ENCODE measurements at places on chromosomes 6 and 20.

- DNase-seq = no peak
Observed at GRCh38 chr20:21901470-21902275, 196.2 kb downstream of the PAX1 start.

- DNase-seq = no peak
Observed at GRCh38 chr6:105204331-105204730, 24.5 kb upstream of the POPDC3 start.

DNA sequence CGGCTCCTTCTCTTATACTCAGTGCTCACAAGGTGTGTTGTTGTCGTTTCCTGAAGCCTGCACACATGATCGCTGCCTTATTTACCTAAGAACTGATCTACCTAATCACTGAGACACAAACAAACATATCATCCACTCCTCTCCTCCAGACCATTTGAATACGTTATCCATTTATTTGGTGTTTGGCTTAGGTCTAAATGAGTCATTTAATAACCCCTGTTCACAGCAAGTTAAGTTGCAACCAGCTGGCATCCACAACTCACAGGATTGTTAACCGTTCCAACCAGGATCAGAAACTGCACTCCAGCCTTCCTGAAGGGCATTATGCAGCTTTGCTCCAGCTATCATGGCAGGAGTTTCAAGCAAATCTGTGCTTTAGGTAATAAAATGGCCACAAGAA is 511.1 kb upstream of the MAP3K7 start:
- DNase-seq = no peak

DNA sequence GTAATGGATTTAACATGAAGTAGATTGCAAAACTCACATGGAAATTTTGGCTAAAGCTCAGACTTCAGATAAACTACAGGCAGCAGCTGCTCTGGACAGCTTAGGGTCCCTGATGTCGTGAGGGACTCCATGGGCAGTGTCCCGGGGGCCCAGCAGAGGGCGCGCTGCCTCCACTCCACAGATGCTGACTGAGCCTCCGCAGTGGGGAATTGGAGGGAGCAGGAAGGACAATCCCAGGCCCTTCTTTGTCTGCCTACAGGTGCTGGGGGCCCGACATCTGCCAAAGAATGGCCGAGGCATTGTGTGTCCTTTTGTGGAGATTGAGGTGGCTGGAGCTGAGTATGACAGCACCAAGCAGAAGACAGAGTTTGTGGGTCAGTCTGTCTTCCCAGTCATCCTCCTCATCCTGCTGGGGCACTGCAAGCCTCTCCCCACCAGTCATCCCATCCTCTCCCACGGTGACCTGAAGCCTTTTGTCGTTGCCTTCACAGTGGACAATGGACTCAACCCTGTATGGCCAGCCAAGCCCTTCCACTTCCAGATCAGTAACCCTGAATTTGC is 35.9 kb downstream of the PLCG1 start:
- DNase-seq = peak; percentile 62

DNA sequence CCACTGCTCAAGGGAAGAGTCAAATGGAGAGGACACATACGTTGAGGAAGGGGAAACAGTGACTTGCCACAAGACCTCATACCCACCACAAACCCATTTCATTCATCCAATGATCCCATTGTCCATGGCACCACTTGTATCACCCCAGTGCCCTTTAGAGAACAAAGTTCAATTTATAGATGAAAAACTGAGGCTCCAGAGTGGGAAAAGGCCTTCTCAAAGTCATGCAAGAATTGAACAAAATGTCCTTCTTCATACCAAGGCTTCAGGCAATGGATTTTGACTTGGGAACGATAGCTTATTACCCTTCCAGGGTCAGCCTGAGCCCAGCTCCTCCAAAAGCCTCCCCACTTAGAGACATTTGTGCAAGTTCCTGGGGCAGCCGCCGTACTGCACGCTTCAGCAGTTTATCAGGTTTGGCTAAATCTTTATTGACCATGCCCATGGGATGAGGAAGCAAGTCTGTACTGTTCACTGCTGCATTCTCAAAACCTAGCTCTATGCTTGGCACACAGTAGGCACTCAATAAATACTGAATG is 47.3 kb upstream of the MRPS10 start:
- DNase-seq = no peak

DNA sequence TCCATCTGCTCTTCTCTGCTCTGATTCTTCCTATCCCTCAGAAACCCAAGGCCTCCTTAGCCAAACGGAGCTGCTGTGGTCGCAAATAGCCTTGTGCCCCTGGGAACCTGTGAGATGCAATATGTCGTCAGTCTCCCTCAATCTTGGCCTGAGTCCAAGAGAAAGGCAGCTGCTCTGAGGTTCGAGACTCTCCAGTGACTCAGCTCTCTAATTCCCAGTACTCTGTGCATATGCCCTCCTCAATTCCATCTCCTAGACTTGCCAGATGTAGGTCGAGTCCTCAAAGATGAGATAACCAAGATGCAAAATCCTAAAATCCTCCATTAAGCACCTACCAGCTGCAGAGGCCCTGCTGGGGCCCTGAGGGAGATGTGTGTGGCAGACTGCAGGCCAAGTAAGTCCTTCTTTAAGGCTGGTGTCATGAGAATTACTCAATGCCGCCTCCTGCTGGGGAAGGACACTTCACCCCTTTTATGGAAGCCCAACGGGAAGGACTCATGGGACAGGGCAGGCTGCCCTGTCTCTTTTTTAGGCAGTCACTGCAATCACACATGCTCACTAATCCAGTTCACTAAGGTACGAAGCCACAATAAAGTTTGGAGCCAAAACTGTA is 28.5 kb downstream of the C6orf15 start:
- no peak for DNase-seq
